Caudate nucleus (tissue), 63 donors: ENCODE measurements at places on chromosomes 2 and 18.

- no peak for DNase-seq
These were observed at the start of gene SLC9A4 for GRCh38 chr2:102473020-102473419. SLC9A4 (plus strand) TSS chr2:102473226; CDS start chr2:102473760, 534 bp downstream.

- no peak for DNase-seq
These were observed 31.2 kb downstream of the GULP1 start for GRCh38 chr2:188322569-188323551.

- DNase-seq = no peak
These were observed 19.2 kb upstream of the NCKAP1 start for GRCh38 chr2:183057333-183057985.

DNA sequence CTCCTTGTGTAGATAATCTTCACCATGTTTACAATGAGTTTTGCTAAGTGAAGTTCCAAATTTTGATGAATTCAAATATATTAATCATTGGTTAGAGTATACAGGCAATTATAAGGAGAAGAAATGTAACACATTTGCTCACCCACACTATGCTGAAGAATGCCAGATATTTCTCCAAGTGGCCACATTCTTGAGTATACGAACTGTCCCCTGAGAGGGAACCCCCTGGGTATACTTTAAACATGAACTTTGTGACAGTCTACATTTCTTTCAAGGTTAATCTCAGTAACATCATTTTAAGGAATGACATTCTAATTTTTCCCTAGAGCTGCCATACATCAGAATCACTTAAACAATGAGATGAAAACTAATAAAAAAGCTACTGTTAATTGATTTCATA, 39.8 kb upstream of the CDKL4 start:
- DNase-seq = no peak

DNA sequence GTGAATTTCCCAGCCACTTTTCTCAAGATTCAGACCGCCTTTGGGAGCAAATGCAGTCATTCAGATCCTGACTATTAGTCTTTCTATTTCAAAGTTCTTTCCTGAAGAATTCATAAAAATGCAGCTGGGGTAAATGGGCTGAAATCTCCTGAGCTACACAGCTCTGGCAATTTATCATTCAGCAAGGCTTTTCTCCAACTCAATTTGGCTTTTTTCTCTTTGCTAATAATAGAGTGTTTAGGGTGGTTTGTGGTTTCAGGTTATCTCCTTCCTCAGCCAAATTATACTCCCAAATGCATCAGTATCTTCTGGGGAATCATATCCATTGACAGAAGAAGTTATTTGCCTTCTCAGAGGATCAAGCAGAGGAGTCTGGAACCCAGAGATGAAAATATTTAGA, 282.4 kb upstream of the SLC14A2 start:
- DNase-seq = no peak
